ENCODE measurements at places on chromosomes 7 and 10.
A peak's percentile ranks its signal among the peaks of the same experiment; 100 is the strongest.

- no peak for DNase-seq
Observed at GRCh38 chr7:82762880-82763279, 319.3 kb upstream of the CACNA2D1 start.

- no peak for DNase-seq
Observed at GRCh38 chr10:130844310-130844709, 467.2 kb downstream of the TCERG1L start.

- DNase-seq: no peak
Observed at GRCh38 chr7:112449353-112449752, 907 bp upstream of the IFRD1 start.

DNA sequence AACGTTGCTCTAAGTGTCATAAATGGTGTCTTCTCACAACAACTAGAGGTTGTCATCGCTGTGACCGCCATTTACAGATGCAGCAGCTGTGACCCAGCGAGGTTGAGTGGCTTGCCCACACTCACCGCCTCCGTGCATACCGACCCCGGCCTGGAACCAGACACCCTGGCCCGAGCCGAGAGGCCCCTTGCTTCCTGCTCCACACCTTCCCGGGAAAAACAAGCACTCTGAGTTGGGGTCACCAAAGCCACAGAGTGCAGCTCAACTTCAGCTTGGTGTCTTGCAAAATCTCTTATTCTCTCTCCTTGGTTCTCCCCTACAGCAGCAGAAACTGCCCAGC lies 115.7 kb upstream of the PPP2R2D start:
- no peak for DNase-seq

GRCh38 chr7:88041583-88041982 lies 107.5 kb downstream of the ADAM22 start:
- peak; percentile 26 for DNase-seq

DNA sequence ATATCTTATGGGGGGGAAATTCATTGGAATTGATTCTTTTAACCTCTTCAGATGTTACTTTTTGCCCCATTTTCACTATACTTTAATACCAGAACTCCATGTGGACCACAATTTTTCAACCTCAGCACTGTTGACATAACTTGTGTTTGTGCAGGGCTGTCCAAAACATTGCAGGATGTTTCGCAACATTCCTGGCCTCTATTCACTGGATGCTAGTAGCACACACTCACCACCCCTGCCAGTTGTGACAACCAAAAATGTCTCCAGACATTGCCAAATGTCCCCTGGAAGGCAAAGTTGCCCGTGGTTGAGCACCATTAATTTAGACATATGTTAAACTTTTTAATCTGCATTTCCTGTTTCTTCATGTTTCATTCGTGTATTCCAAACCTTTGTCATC lies 234.7 kb downstream of the GFRA1 start:
- DNase-seq: no peak

DNA sequence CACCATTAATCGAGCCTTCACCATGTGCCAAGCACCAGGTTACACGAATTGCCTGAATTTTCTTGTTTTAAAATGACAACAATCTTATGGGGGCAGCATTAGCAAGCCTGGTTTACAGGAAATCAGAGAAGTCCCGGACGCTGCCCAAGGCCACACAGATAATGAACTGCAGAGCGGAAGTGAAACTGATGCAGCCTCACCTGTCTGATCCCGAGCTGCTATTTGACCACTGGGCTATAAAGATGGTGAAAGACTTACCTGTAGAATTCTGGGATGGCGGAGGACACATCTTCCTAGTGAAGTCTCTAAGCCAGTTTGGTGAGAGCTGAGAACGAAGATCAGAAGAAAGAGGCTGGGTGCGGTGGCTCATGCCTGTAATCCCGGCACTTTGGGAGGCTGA lies 21.7 kb upstream of the GALNTL5 start:
- no peak for DNase-seq

- no peak for DNase-seq
Observed at GRCh38 chr7:15236952-15237351, 324.9 kb downstream of the AGMO start.

GRCh38 chr7:46421441-46422230 lies 500.6 kb upstream of the IGFBP3 start:
- no peak for DNase-seq

DNA sequence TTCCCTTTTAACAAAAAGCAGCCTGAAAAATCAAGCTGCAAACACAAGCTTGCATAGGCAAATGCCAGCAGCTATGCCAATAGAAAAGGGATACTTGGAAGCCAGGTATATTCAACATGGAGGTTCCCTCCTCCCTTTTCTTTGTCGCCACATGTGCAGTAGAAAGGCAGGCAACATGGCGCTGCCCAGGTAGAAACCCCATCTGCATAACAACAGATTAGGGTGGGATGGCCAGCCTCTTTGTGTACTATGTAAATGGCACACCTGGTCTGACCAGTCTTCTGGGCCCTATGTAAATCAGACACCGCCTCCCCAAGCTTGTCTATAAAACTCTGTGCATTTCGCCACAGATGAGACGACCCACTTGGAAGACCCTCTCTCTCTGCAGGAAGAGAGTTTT lies 58.1 kb downstream of the CCDC3 start:
- DNase-seq: no peak

DNA sequence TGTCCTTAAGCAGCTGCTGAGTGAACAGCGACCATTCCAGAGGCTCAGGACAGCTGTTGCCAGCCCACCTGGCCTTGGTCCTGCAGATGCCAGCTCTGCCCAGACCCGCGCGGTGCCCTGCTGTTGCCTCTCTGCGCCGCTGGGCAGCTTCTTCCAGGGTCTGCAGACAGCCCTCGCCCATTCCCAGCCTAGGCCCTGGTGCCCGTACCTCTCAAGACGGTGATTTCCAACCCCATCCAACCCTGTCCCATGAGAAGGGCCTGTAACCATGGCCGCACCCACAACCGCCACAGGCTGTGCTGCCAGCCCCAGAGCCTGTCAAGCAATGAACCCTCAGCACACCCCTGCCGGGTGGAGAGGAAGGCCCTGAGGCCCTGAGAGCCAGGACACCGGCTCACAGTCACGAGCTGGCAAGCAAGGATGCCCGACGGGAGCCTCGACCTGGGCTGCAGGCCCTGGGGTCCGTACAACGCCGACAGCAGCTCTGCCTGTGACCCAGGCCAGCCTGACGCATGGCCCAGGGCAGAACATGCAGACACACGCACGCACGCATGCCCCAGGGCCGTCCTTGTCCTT lies 231.9 kb downstream of the MAD1L1 start:
- DNase-seq: no peak

GRCh38 chr10:44946205-44946604 lies 13.4 kb upstream of the RASSF4 start:
- no peak for DNase-seq

DNA sequence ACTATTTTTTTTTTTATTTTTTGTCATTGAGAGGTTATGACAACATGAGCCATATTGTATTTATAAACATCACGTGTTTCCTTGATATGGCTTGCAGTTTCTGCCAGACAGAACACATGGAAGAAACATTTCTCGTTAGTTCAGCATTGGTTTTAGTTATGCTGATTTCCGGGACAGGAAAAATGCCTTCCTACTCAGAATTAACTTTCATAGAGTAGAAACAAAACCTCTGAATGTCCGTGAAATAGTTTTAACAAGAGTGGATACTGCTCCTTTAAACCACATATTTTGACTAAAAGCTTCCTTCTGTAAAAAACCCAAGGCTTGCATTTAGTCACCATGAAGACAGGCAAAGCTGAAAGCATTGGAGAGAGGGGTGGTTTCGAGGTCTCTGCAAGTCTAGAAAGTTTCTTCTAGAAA lies 240.4 kb downstream of the KIAA1217 start:
- DNase-seq: no peak

GRCh38 chr7:115230882-115231571 lies 309.1 kb downstream of the MDFIC start:
- DNase-seq: no peak

GRCh38 chr10:62895063-62895462 lies 78.9 kb upstream of the EGR2 start:
- DNase-seq: no peak

DNA sequence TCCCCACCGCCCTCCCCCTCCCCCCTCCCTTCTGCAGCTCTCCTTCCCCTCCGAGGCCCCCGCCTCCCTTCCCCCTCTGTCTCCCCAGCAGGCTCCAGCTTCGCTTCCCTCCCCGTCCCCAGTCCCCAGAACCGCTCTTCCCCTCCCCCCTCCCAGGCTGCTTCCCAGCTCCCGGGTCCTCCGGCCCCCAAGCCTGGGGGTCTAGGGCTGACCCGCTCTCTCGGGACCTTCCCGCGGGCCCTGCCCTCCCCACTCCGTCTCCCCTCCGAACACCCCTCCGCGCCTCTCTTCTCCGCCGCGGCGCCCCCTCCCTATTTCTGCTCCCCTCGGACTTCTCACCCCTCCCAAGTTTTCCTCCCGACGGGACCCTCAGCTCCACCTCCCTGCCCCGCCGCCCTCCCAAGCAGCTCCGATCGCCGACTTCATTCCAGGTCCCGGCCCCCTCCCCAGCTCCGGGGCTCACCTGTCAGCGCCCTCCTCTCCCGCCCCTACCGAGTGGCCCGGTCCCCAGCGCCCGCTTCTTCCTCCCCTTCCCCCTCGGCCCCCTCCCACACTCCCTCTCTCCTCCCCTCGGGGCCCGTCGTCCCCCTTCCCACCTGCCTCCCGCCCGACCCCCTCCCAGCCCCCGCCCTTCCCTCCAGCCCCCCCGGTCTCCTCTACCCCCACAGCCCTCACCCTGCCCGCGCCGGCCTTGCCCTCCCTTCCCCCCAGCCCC lies 990 bp downstream of the ZNF467 start:
- DNase-seq: peak; percentile 79

- DNase-seq: peak; percentile 59
Observed at GRCh38 chr10:124992462-124993344, 50.8 kb downstream of the ZRANB1 start.

DNA sequence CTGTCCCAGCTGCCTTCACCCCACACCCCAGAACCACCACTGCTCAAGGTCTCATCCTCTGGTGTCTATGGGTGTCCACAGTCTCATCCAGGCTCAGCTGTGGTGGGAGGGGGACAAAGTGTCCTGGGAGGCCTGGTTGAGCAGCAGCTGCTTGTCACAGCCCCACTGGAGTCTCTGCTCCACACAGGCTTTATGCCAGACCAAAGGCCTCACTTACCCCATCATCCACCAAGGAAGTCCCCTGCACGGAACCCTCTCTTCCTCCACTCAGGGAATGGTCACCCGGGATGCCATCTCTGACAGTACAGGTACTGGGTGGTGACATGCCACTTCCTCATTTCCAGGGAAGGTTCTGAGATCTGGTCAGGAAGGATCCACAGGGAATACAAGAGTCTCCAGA lies 925.4 kb upstream of the ZNF722 start:
- DNase-seq: no peak
